ENCODE measurements at places on chromosomes 4 and X.

- DNase-seq, result no peak
Observed at GRCh38 chr4:86991994-86992393, 57.2 kb downstream of the AFF1 start.

DNA sequence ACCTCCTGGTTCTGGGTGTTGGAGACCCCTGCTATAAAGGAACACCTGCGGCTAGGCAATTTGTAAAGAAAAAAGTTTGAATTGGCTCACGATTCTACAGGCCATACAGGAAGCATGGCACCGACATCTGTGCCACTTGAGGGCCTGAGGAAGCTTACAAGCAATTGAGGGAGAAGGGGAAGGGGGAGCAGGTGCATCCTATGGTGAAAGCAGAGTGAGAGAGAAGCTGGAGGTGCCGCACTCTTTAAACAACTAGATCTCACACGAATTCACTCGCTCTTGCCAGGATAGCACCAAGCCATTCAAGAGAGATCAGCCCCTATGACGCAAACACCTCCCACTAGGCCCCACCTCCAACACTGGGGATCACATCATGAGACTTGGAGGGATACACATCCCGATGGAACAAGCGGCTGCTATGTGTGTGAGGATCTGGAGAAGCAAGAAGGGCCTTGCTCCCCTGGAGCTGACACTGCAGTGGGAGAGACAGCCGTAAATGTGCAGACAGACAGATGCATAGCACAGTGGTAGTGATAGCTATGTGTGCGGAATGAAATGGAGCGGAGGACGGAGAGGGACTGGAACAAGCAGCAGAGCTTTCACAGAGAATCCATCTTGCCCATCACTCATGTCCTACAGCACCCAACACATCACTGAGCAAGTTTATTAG, 60.7 kb upstream of the HELT start:
- DNase-seq, result no peak

- no peak for DNase-seq
Observed at GRCh38 chrX:107563824-107564223, 64.5 kb upstream of the PRPS1 start.

- no peak for DNase-seq
Observed at GRCh38 chr4:18401425-18401824, 379.9 kb upstream of the LCORL start.

GRCh38 chrX:33053001-33053400, 158.3 kb downstream of the DMD start:
- DNase-seq, result no peak

DNA sequence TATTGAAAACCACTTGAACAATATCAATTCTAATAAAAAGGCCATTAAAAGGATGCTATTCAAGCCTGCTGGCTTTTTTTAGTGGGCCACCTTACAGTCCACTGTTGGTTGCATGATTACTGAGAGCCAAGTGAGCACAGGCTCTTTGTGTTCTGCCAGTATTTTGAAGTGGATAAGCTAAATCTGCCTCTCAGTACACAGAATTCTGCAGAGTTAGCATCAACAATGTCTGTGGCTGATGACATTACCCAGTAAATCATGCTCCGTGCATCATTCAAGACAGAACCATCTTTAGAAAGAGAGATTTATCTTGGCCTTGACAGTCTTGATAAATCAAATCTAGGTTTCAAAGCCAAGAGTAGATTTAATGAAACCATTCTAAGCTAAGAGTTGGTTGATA, 119.0 kb upstream of the GNPDA2 start:
- DNase-seq, result no peak

- DNase-seq, result no peak
Observed at GRCh38 chr4:156102411-156102810, 148.7 kb upstream of the CTSO start.

- no peak for DNase-seq
Observed at GRCh38 chr4:44071959-44072955, 376.4 kb downstream of the KCTD8 start.

DNA sequence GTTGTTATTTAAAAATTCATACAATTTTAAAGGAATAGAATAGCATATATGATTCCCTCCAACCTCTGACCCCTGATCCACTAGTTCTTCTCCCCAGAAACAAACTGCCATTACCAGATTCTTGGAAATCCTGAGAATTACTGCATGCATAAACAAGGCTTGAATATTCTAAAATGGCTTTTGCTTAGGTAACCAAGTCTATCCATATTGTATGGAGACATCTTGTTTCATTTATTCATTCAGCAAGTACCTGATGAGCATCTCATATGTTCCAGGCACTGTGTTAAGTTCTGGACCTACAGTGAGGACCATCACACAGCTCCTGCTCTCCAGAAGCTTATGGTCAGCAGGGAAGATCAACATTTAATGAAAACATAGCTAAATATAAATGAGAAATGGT, 49.4 kb downstream of the TMEM164 start:
- no peak for DNase-seq

- DNase-seq, result no peak
Observed at GRCh38 chr4:139266583-139267257, 13.3 kb downstream of the MGARP start.

DNA sequence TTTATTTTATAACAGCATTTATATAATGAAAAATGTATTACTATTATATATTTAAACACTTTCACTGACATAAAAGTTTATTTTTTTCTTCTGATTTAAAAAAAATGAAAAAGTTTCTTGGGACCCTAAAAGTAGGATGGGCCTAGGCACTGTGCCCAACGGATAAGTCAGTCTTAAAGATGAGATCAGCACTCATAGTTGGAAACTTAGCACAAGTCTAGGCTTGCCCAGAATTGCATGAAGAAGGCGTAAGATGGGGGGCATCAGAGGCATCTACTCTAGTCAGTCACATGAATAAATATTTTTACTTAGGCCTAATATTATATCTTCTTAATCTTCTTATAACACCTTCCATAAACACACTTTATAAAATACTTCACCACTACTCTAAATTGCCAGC, 306.7 kb upstream of the GRID2 start:
- no peak for DNase-seq

DNA sequence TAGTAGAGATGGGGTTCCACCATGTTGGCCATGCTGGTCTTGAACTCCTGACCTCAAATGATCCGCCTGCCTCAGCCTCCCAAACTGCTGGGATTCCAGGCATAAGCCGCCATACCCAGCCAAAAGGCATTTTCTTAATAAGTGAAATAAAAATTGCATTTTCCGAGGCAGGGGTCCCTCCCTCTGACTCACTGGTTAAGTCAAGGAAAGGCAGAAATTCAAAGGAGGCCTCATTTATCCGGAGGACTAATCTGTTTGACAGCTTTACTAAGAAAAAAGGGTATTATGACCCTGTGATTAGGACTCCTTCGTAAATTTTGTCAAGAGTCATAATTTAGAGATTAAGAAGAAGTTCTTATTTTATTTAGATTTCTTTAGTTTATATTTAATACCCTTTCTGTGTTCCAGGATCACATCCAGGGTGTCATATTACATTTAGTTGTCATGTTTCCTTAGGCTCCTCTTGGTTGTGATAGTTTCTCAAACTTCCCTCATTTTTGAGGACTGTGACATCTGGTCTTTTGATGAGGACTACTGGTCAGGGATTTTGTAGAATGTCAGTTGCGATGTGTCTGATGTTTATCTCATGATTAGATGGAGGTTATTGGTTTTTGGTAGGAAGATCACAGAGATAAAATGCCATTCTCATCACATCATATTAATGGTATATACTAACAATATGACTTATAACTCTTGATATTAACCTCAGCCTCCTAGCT, 753.7 kb upstream of the AMOT start:
- no peak for DNase-seq

DNA sequence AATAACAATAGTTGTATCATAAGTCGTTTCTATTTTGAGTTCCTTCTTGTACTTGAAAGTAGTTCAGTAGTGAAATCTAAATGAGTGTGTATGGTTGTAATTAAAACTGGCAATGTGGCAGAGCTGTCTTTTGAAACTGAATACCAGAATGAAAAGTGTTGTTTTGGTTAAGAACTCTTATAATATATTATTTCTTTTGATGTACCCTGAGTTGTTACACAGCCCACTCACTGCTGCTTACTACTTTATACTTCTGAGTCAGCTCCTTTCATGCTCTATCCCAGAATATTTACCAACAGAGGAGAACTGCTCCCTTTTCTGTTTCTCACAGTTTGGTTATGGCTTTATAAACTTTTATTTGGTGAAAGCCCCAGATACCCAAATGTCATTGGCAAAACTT, 28.8 kb downstream of the FAM199X start:
- no peak for DNase-seq

- DNase-seq, result no peak
Observed at GRCh38 chrX:68870357-68870756, 41.5 kb downstream of the EFNB1 start.

GRCh38 chrX:72203421-72203820, 21.9 kb downstream of the PIN4 start:
- DNase-seq, result no peak

GRCh38 chr4:159487284-159487747, 384.4 kb downstream of the RAPGEF2 start:
- no peak for DNase-seq

- no peak for DNase-seq
Observed at GRCh38 chr4:72136429-72136828, 104.6 kb downstream of the NPFFR2 start.

DNA sequence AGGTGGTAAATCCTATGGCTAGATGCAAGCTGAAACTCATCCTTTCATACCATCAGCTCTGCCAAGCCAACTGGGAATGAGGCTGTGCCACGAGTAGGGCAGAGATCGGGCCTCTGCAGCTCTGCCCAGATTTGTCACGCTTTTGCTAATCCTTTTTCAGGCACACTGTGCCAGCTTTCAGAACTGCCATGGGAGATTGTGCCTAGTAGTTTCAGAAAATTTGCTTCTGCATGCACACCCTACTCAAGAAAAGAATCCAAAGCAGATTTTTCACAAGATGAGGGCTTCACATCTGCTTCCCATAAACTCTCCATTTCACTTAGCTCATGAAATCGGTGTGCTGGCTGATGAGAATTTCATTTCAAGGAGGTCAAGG, 3.3 kb upstream of the ADH7 start:
- DNase-seq, result no peak

DNA sequence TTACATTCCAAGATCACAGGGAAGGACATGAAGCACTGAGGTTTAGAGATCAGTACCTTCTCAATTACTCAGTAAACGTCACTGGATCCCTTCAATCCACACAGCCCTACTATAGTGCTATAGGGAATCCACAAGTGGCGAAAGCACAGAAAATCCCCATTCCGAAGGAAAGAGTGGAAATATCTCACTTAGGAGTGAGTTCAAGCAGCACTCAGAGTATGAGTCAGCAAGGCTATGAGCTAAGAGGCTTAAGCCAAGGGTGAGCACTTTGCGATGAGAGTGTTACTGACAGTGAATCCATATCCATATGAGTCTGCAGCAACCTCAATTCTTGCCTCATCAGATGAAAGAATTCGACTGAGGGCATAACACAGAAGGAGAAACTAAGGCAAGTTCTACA, 165.1 kb downstream of the VSIG4 start:
- DNase-seq, result no peak

DNA sequence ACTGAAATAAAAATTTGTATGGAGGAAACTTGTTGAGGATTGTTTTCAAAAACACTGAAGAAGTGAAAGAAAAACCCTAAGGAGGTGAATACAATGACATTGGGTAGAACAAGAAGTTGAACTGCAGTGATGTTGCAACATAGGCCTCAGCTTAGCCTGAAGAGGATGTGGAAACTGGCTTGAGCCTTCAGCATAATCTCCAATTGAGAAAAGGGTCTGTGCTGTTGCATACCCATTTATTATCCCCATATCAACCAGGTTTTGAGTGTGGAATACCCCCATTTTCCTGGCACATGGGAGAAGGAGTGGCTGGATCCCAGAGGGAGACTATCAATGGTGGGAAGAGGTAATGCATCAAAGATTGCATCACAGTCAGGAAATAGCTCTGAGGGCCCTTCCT, 695.0 kb upstream of the HS3ST1 start:
- DNase-seq, result no peak

GRCh38 chrX:156004740-156005139, 7.2 kb downstream of the IL9R start:
- DNase-seq, result no peak

- DNase-seq, result peak; percentile 47
Observed at GRCh38 chr4:37661772-37662171, 24.4 kb downstream of the RELL1 start.

GRCh38 chr4:71195924-71196323, 142.9 kb upstream of the SLC4A4 start:
- no peak for DNase-seq

DNA sequence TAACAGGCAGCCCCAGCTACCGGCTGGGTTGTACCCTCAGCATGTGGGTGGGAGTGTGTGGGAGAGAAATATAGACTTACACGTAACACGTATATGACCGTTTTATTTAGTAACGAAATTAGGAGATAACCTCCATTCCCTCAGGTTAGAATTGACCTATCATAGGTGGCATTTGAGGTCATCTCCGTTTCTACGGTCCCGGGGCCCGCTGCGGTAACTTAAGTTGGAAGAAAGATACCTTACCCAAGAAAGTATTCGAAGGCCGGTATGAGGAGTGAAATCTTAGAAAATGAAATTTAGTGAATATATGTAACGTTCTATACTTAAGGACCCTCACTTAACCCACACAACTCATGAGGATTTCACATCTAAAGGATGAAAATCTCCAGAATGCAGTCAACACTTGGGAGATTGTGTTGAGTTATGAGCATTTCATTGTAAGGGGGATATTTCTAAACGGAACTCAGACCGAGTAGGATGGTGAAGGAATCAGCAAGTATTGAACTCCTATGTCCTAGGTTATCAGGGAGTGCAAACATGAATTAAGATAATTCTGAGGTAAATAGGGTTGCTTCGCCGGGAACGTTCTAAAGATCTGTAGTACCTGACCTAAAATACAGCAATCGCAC, 891 bp downstream of the CISD2 start:
- DNase-seq, result no peak

DNA sequence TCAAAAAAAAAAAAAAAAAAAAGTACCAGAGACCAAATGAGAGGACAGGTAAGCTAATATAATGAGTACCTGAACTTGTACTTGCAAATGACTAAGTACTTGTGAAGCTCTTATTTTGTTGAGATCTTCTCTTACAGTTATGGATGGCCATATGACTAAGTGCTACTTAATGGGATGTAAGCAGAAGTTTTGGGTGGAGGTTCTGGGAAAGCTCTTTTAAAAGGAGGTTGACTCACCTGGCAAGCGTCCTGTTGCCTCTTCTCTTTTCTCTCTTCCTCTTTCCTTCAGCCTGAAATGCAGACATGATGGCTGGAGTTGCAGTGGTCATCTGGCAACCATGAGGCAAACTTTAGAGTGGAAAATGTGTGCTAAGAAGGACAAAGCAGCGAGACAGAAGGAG, 36.9 kb upstream of the MED14 start:
- DNase-seq, result no peak

DNA sequence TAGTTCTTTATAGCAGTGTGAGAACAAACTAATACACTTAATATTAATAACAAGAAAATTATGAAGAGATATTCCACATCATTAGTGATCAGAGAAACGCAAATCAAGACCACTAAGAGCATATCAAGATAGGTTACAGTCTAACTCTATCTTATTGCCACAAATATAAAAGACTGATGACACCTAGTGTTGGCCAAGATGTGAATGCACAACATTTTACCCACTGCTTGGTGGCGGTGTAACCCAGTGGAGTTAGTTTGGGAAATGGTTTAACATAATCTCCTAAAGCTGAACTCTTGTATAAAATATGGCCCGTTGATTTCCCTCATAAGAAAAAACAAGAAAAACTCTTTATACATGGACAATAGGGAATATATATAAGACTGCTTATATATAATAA, 92.4 kb downstream of the SLITRK2 start:
- DNase-seq, result no peak
